Stimulated activated CD4-positive, alpha-beta T cell treated with anti-CD3 and anti-CD28 coated beads, Interleukin-12 subunit alpha, Interleukin-12 subunit beta, amount 100 ng/mL, for 24 hours (primary cell): ENCODE measurements at places on chromosomes 5 and 9.

- no peak for DNase-seq
Observed at GRCh38 chr5:87686975-87687374, 274.2 kb upstream of the CCNH start.

DNA sequence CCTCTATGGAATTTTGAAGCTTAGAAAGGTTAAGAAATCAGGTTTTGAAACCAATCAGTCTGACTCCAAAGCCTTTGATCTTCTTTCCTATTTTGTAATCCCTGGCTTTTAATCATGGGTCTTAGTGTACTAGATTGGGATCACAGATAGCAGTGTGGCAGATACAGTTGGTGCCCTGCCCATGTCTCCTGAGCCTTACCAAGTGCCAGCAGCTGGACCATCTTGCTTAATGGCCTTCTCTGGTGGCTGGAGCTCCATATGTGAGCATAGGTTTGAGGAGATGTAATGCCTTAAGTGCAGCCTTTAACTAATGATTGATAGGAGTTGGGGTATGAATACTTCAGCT is 16.7 kb upstream of the RIC1 start:
- no peak for DNase-seq

DNA sequence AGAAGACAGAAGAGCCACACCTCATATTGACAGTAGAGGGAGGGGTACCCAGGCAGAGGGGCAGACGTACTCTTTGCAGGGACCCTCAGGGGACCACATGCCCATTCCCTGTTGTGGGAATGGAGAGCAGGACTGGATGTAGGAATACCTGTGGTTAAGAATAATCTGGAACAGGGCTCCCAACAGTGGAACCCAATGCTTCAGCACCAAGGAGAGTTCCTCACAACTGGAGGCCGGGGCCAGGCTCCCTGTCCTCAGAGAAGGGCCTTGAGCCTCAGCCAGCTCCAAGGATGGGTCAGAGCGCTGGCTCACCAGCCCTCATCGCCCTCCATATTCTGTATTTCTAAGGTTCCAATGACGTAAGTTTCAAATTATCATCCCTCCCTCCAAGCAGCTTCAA is 7.4 kb upstream of the SHC3 start:
- DNase-seq, result no peak

DNA sequence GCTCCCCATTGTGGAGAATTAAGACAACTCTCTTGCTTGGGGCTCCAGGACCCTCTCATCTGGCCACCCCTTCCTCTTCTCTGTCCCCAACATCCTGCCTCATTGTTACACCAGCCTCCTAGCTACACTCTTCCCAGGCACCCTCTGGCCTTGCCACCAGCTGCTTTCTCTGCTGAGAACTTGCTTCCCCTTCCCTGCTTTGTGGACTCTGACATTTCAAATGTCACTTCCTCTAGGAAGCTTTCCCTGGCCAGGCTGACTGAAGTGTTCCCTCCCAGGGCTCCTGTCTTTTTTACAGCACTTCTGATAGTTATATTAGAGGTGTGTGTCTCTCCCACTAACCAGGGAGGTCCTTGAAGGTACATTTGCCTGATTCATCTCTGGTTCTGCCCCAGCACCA is 194.0 kb upstream of the KLF4 start:
- DNase-seq, result no peak

GRCh38 chr9:78614892-78615291 is 318.0 kb downstream of the PSAT1 start:
- no peak for DNase-seq

- no peak for DNase-seq
Observed at GRCh38 chr9:91146391-91147019, 215.2 kb downstream of the AUH start.

DNA sequence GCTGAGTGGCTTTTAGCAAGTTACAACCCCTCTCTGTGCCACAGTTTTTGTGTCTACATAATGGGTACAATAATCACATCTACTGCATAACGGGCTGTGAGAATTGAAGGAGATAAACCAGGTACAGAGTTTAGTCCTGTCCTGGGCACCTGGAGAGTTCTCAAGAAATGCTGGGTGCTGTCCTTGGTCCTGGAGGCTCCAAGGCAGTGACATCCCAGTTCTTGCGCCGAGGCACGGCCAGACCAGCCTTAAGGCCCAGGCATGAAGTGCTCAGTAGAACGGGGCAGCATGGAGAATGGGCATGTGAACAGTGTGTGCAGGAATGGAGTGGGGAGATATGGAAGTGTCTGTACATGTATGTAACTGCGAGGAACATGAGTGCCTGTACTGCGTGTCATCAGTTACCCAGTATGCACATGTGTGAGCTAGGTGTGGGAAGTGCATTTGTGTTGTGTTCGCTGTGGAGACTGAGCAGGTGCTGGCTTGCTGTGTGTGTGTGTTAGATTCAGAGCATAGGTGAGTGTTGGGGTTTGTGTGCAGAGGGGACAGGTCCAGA is 6.3 kb upstream of the UNC5A start:
- no peak for DNase-seq

DNA sequence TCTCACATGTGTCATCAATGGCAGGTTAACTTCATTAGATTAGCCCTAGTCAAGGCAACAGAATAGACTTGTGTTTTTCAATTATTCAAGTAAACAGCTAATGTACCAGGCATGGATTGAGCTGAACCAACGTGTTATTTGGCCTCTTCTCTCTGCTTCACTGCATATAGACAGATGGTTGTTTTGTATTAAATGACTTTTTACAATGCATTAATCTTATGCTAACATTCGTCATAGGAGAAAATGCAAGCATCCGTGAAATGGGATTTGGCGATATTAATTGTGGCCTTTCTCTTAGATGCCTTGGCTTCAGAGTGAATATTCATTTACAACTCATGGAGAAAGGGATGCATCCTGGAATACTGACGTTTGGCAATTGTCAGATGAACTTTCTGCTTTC is 208.0 kb downstream of the KCTD16 start:
- DNase-seq, result no peak

DNA sequence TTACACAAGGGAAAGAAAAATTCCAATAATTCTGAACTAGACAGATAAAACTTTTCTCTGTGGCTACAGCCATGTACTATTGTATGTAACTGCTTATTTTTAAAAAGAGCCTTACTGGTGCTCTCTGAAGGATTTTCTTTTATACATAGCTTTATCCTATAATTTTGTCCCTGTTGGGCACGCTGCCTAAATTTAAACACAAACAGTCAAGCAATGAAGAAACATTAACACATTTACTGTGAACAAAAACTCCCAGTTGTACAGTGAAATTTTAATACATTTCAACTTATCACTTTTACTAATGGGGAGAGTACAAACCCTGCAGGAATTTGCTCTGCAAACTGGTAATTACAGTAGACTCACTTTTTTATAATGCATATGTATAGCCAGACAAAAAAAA is 273.3 kb downstream of the BNC2 start:
- no peak for DNase-seq

DNA sequence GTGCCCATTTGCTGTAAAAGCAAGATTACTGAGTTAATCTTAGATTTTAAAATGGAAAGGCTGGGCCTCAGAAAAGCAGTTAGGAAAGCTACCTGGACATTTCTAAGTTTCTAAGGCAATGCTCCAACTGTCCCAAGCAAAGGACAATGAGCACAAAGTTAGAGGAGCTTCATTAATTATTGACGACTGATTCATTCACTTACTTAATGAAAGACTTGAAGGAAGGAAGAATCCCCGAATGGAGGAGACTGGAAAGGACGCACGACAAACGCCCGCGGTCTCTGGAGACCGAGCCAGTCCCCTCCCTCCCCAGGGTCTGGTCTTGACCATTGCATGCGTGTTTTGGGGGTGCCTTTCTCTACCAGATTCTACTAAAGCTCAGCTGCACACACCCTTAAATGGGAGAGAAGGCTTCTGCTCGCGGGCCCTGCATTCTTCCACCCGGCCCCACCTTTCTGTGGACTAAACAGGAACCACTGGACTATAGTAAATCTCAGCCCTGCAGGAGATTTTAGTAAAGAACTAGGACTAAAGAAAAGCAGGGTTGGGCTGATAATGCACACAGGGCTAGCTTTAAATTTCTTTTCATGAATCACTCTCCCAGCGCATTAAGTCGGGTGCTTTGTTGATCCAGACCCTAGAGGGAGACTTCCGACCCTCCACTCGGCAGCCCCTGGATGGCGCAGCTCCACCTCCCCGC is 44.8 kb downstream of the CTSL start:
- DNase-seq, result no peak

- DNase-seq, result no peak
Observed at GRCh38 chr5:116577064-116577788, 2.6 kb upstream of the SEMA6A start.

- no peak for DNase-seq
Observed at GRCh38 chr9:121627427-121627826, 24.0 kb upstream of the DAB2IP start.

- no peak for DNase-seq
Observed at GRCh38 chr5:141483902-141484301, 928 bp upstream of the PCDHGC4 start.

DNA sequence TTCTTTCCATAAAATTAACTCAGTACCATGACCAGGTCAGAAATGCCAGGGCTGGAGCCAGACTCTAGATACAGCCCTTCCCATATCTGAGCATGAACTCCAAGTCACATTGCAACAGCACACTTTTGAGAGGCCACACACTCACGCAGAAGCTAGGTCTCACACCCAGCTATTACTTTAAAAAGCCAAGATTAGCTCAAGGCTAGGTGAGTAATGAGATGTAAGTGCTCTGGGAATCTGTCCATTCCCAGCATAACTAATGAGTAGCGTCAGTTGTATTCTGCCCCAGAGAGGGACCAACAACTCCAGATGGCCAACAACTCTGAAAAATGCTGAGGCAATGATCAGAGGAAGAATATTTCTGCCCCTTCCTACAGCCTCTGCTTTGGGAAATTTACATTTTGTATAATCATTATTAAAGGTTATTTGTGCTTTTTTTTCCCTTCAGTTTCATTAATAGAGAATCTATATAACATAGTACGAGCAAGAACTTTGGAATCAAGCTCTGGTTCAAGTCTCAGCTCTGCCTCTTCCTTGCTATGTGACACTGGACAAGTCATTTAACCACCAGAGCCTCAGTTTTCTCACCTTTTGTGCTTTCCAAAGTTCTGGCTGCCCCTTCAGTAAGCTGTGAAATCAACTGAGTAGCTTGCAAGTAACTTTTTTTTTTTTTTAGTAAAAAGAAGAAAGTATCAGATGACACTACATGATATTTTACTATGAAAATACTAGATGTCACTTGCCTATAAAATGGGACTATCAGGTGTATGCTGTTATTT is 118.3 kb downstream of the NR6A1 start:
- DNase-seq, result no peak

DNA sequence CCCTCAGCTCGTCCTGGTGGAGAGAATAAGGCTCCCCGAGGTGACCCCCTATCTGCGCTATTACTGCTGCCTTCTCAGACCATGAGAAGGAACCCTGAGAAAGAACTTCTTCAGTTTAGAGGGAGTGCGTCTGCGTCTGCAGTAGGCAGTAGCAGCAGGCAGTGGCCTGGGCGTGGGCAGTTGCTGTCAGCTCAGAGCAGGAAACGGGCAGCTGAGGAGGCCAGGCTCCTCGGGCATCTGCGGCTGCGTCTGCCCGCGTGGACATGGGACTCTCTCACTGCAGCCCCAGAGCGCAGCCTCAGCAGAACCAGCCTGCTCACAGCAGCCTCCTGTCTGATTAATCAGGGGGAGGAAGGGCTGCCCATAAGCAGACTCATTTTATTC is 49.8 kb upstream of the FCN1 start:
- DNase-seq, result no peak

- DNase-seq, result no peak
Observed at GRCh38 chr9:85727500-85727899, 14.3 kb downstream of the AGTPBP1 start.

DNA sequence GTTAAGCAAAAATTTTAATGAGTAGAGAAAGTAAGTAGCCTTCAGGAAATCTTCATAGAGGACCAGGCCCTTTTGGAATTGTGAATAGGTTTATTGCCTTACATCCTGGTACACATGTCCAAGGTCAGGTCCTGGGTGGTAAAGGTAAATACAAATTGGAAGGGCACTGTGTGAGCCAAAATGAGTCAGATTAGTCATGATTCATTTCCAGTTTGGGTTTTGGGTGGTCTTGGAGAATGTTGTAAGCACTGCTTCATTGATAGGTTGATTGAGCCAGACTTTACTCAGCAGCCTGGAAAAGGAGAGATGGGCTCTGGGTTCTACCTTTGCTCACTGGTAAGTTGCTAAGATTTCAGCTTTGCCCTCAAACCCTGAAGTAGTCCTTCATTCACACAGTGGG is 82.5 kb upstream of the ZNF169 start:
- no peak for DNase-seq

- DNase-seq, result no peak
Observed at GRCh38 chr5:27038476-27038875, at the start of gene CDH9. Gene CDH9, minus strand, starts transcription at chr5:27038586. Its CDS starts 50,253 bp downstream, at chr5:26988333.

DNA sequence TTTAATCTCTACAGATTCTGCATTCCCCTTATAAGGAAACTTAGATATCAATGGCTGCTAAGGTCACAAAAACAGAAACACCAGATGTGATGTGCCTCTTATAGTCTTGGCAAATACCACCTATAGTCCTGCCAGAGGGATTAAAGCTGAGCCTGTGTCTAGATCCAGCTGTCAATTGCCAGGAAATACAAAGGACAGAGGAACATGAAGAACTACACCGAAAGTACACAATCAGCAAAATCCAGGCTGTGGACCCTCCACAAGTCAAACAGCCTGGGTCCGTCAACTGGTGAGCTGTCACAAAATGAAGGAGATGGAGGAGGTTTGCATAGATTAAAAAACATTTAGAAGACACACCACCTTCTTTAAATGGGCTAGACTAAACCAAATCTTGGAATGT is 85.4 kb downstream of the KLF4 start:
- no peak for DNase-seq

- DNase-seq, result no peak
Observed at GRCh38 chr9:28396058-28396457, 822.8 kb upstream of the C9orf72 start.

DNA sequence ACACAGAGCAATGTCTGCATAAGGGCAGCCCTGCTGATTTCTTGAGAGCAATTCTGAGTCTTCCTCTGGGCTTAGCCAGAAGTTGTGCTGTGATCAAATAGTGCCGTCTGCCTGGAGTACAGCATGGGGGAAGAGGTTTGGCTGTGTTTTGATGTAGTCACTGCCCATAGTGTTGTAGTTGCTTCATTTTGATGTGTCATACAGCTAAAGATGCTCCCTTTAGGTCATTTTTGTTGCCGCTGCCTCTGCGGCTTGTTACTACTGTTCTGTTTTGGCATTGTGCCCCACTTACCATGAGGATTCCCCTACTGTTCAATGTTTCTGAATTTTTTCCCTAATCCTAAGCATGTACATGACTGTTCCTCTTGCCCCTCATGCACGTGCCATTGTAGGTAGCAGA is 23.0 kb downstream of the SLC36A1 start:
- no peak for DNase-seq

DNA sequence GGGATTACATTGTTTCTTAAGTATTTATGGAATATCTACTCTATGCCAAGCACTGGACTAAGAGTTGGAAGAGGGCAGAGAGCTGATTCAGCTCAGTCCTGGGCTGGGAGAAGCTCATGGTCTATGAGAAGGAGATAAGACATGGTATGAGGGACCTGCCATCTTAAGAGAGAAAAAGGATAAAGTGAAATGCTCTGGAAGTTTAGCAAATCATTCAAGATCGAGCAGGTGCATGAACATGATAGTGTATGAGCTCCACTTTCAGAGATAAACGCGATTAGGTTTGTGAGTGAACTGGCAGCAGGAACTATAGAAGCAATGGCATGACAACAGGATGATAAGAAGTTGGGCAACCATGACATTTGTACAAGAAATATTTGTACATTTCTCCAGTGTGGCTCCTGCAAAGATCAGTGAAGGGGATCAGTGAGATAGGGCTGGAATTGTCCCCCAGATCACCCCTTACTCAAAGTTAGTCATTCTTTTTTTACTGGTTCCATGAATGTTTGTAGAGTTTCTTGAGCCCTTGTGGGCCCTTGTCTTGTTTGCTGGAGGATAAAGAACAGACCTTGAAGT is 26.6 kb upstream of the CCDC180 start:
- no peak for DNase-seq
